ENCODE measurements at places on chromosomes 13 and 19. TPM values are rescaled to one million over a fixed set of nuclear protein-coding genes. Genes with fewer than 3 reads are reported as not detected.

Gene AP1M2
- total RNA-seq, result 51.0 TPM

Gene SMG9
- total RNA-seq, result 17.7 TPM

Gene KLF16
- 35.2 TPM for total RNA-seq

Gene UPK1A
- total RNA-seq, result not detected

Gene FLT3LG
- total RNA-seq, result 0.81 TPM

Gene APOC1
- 10.8 TPM for total RNA-seq

Gene HIPK4
- total RNA-seq, result not detected

Gene LHFPL6
- total RNA-seq, result 10.1 TPM

Gene ZIC2
- not detected for total RNA-seq

Gene PCDH17
- total RNA-seq, result 0.33 TPM

Gene CXCL17
- not detected for total RNA-seq

Gene POLD1
- 31.4 TPM for total RNA-seq

Gene CEACAM16
- not detected for total RNA-seq

Gene ZNF607
- 1.1 TPM for total RNA-seq

Gene BEST2
- not detected for total RNA-seq

Gene ZNF285
- 1.3 TPM for total RNA-seq

Gene CA11
- total RNA-seq, result 11.3 TPM

Gene C13orf42
- total RNA-seq, result not detected

Gene KLK14
- not detected for total RNA-seq
